Ammon's horn (tissue), 1 donor: ENCODE measurements at places on chromosomes 5 and 9.

- DNase-seq, result no peak
Observed at GRCh38 chr5:67578011-67578410, 381.4 kb upstream of the CD180 start.

DNA sequence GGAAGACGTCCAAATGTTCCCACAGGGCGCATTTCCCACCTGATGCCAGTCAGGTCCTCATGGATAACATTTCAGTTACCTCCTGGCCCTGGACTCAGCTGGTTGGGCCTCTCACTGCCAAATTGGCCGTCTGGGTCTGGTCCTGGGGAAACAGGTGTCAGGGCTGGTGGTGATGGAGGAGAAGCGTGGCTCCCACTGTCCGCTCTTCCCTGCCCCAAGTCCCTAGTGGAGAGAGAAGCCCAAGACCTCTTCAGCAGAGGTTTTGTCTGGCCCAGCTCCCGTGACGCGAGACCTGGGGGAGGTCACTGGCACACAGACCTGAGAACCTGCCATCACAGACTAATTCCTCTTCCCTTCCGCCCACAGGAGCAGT, 27.8 kb upstream of the PRDM12 start:
- no peak for DNase-seq

DNA sequence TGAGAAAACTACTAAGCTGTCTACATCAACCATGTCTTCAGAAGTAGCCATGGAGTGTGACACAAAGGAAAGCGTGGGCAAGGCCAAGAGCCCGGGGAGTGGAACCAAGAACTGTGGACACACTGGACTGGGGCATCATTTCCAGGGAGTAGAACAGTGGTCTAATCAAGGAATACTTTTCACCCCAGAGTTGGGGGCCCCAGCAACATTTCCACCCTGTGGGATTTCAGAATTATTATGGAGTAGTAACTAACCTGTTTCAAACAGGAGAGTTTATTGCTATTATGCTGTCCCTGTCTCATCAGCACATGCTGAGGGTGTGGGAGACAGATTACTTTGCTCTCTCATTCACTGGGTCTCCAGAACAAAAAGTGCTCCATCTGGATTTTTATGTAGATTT, 58.0 kb upstream of the FSTL4 start:
- no peak for DNase-seq

GRCh38 chr5:43063721-43064171, 23.6 kb upstream of the ANXA2R start:
- DNase-seq, result no peak

DNA sequence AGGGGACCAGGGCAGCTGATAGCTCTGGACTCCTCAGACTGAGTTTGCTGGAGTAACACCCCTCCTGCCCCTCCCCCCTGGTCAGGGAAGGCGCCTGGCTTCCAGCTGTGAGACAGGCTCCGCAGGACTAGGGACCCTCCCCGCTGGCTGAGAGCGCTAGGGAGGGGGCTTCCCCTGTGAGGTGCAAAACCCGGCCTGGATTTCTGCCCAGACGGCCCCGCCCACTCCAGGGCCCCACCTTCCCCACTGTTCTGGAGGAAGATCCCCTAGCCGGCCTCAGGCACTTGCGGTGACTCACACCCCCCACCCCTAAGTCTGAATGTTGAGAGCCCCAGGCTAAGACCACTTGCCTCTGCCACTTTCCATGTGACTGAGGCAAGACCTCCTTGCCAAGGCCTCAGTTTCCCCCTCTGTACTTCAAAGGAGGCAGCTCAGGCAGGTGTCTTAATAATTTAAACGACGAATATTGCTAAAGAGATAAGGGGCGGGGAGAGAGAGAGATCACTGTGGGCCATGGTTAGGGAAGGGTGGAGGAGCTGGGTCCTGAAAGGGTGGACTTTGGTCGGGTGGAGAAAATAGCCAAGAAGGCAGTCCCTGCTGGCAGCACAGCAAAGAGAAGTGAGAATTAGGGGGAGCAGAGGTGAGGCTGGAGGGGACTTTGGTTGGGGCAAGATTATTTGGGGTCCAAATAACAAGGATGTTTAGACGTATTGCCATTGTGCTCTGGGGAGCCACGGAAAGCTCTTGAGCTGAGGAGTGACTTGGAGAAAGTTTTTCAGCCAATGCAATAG, 1.0 kb upstream of the DAB2IP start:
- DNase-seq, result peak; percentile 51

- DNase-seq, result no peak
Observed at GRCh38 chr9:114496011-114496410, 9.3 kb downstream of the WHRN start.

- no peak for DNase-seq
Observed at GRCh38 chr5:168974082-168974481, 326.9 kb downstream of the SLIT3 start.

DNA sequence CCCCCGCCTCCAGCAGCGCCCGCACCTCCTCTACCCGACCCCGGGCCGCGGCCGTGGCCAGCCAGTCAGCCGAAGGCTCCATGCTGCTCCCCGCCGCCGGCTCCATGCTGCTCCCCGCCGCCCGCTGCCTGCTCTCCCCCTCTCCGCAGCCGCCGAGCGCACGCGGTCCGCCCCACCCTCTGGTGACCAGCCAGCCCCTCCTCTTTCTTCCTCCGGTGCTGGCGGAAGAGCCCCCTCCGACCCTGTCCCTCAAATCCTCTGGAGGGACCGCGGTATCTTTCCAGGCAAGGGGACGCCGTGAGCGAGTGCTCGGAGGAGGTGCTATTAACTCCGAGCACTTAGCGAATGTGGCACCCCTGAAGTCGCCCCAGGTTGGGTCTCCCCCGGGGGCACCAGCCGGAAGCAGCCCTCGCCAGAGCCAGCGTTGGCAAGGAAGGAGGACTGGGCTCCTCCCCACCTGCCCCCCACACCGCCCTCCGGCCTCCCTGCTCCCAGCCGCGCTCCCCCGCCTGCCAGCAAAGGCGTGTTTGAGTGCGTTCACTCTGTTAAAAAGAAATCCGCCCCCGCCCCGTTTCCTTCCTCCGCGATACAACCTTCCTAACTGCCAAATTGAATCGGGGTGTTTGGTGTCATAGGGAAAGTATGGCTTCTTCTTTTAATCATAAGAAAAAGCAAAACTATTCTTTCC, 19.3 kb downstream of the CDKN2A start:
- DNase-seq, result peak; percentile 25
